Dorsolateral prefrontal cortex (tissue), 122 donors: ENCODE measurements at places on chromosomes 1 and 21.

DNA sequence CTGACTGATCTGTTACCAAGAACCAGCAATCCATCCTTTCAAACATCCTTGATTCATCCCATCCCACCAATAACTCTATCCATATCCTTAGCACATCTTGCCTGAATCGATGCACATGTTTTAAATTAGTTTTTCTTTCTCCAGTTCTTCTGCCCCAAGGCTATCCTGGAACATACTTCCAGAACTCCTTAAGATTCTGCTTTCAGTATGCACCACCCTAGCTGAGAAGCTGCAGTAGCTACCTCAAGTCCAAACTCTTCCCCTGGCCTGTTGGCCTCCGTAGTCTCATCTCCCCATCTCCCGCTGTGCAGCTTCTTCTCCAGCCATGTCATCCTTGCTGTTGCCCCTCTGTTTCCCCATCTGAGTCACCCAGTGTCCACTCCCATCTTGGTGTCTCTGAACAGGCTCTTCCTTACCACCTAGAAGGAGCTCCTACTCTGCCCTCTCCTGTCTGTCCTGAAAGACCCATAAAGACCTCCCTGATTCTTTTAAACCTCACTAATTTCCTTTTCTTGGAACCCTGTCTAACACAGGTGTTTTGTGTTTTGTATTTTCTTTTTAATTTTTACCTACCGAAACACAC, 108.0 kb downstream of the SGIP1 start:
- no peak for DNase-seq

DNA sequence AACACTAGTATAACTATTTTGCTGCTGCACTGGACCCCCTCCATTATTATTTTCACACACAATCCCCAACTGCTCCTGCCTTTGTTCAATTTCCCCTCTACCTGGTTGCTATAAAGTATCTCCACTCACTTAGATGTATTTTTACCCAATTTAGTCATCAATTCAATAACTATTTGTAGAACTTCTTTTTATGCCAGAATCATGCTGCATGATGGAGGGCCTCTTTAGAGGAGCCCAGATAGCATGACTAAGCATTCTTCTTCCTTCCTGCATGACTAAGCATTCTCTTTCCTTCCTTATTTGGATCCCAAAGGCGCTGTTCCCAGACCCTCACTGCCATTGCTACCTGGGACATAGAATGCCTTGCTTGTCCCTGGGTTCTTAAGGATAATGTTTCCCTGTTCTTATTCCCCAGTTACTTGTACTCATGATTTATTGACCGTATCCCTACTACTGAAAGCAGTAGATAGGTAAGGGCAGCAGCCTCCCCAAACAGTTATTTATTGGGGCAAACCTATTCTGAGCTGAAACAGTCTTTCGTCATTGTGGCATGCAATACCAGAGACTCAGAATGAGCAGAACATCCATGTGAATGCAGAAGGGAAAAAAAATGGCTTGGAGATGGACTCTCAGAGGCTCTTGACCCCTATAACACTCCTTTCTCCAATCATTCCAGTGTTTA, 89.3 kb upstream of the AKT3 start:
- no peak for DNase-seq

- DNase-seq, result no peak
Observed at GRCh38 chr1:9822897-9823692, 670 bp downstream of the CLSTN1 start.

DNA sequence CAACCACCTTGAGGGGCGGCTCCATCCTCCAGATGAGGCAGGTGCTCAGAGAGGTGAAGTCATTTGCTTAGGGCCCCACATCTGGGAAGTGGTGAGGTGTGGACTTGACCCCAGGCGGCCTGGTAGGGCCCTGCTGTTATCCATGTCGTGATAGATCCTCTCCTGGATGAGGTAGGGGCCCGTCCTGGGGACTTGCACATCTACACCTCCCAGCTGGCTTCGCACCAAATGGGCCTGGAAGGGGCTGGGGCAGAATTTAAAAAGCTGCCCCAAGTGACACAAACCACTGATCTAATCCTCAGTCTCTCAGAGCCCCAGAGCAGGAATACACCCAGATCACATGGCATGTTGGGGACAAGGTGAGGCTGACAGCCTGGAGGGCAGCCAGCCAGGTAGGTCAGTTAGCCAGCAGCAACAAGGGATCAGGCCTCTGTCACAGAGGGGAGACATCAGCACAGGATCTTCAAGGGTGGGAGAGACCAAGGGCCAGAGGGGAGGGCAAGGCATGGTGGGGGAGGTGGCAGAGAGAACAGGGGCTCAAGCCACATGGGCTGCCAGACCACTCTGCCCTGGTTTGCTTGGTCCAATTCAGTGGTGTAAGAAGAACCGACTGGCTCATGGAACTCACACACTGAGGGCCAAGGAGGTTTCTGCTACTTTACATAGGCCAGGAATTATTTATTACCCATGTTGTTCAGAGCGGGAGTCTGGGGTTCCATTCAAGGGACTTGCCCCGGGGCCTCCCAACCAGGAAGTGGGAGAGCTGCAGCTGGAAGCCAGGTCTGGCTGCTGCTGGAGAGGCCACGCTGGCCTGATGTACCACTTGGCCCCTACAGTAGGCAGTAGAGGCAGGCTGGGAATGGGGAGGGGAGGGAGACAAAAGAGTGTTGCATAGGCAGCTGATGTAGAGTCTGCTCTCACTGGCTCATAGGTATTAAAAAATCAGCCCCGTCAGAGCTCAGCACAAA, 12.1 kb downstream of the LRP8 start:
- no peak for DNase-seq

GRCh38 chr1:42403880-42404400, 23.3 kb downstream of the RIMKLA start:
- DNase-seq, result no peak
